ENCODE measurements at places on chromosomes 11 and 22. TPM values are rescaled to one million over a fixed set of nuclear protein-coding genes. Genes with fewer than 3 reads are reported as not detected.

Gene TEX54
- total RNA-seq = not detected

Gene OR8I2
- not detected for total RNA-seq

Gene UBQLN3
- not detected for total RNA-seq

Gene DDX10
- 20.0 TPM for total RNA-seq

Gene SLC29A2
- total RNA-seq = 0.48 TPM

Gene SCGB2A2
- total RNA-seq = not detected

Gene CALCA
- total RNA-seq = not detected

Gene OR51E2
- total RNA-seq = 0.06 TPM

Gene POU2F3
- total RNA-seq = not detected

Gene CRYAB
- total RNA-seq = 5.0 TPM

Gene OR10A2
- total RNA-seq = not detected

Gene MRE11
- total RNA-seq = 10.8 TPM

Gene EFCAB6
- 0.23 TPM for total RNA-seq

Gene PRR33
- total RNA-seq = not detected

Gene SCO2
- total RNA-seq = 2.6 TPM

Gene OR8K1
- total RNA-seq = not detected

Gene GLB1L2
- 0.99 TPM for total RNA-seq

Gene LMNTD2
- total RNA-seq = 3.3 TPM

Gene ST14
- total RNA-seq = not detected

Gene E2F8
- total RNA-seq = 0.53 TPM

Gene MMP12
- not detected for total RNA-seq

Gene MAJIN
- 0.68 TPM for total RNA-seq

Gene MOV10L1
- 11.7 TPM for total RNA-seq

Gene EMID1
- total RNA-seq = 12.0 TPM

Gene OR52I2
- total RNA-seq = not detected

Gene TYMP
- 11.3 TPM for total RNA-seq

Gene OR52E2
- total RNA-seq = not detected

Gene SYT9
- total RNA-seq = 0.10 TPM

Gene KDM2A
- total RNA-seq = 55.2 TPM

Gene TRPM5
- total RNA-seq = not detected

Gene VSIG10L2
- total RNA-seq = not detected

Gene NPAS4
- total RNA-seq = not detected

Gene SYT13
- total RNA-seq = 0.05 TPM

Gene SCGB1D1
- not detected for total RNA-seq

Gene NAA40
- total RNA-seq = 20.8 TPM
